ENCODE measurements at places on chromosomes 7 and 10.

GRCh38 chr10:28274475-28274874 lies 28.4 kb downstream of the MPP7 start:
- DNase-seq, result no peak

GRCh38 chr7:142496545-142496991 lies 238.7 kb upstream of the PRSS58 start:
- no peak for DNase-seq

DNA sequence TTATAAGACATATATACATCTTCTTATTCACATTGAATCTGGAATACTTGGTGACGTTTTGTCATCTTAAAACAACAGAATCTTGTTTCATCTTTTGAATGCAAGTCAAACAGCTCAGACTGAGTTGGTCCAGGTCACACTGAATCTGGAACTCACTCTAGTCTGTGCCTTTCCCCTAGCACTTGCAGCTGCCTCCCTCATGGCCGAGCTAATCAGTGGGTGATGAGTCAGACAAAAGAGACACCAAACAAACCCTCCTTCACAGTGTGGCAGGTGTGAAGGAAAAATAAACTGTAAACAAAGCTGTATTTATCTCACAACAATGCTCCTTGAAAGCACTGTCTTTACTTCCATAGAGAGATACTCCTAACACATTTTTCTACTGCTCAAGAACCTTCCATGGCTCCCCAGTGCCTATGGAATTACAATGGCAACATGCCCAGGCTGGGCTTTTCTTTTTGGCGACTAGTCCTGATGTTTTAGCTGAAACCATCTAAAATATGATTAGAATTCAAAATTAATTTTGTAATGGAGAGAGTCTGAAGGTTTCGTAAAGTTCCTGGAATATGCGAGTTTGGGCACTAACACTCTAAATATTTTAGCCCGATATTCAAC lies 140.0 kb downstream of the ZNF365 start:
- DNase-seq, result no peak

DNA sequence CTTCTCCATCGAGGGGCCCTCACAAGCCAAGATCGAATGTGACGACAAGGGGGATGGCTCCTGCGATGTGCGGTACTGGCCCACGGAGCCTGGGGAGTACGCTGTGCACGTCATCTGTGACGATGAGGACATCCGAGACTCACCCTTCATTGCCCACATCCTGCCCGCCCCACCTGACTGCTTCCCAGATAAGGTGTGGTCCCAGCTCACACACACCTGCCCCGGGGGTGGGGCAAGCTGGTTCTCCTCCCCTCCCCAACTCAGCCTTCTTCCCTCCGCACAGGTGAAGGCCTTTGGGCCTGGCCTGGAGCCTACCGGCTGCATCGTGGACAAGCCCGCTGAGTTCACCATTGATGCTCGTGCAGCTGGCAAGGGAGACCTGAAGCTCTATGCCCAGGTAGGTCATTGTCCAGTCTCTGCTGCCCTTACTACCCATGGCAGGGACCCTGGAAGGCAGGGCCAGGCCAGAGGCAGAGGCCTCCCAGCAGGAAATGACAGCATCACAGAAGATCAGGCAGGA lies 11.0 kb downstream of the FLNC start:
- DNase-seq, result no peak

GRCh38 chr10:120931999-120932398 lies 80.8 kb downstream of the WDR11 start:
- no peak for DNase-seq

DNA sequence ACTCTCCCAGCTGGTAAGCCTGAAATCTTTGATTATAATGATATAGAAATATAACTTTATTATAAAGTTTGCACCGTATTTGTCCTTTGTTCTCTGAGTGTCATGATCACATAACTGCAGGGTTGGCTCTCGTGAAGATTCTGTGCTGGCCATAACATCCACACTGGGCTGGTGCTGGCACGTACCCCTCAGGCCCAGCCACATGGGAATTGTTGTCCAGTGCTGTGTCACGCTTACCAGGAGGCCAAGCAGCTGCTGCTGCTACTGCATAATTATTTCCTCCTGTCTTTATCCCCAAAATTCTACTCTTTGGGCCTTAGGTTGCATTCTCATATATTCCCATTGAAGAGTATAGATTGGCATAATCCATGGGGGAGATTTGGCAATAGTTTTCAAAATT lies 20.8 kb upstream of the UCN3 start:
- no peak for DNase-seq
